ENCODE measurements at places on chromosomes 4 and X. TPM values are rescaled to one million over a fixed set of nuclear protein-coding genes. Genes with fewer than 3 reads are reported as not detected.

The GJB1 gene
- total RNA-seq = not detected

The GUF1 gene
- 12.4 TPM for total RNA-seq

The SGMS2 gene
- 95.0 TPM for total RNA-seq

The NXF2B gene
- not detected for total RNA-seq

The MAOA gene
- total RNA-seq = 126 TPM

The IL13RA1 gene
- total RNA-seq = 25.0 TPM

The ARSJ gene
- 29.0 TPM for total RNA-seq

The NPY5R gene
- total RNA-seq = not detected

The GSTCD gene
- total RNA-seq = 13.7 TPM

The HTRA3 gene
- total RNA-seq = 0.26 TPM

The TMPRSS11B gene
- 0.79 TPM for total RNA-seq

The SHROOM3 gene
- total RNA-seq = 8.6 TPM

The TRIM75 gene
- not detected for total RNA-seq

The BEX5 gene
- 1.3 TPM for total RNA-seq

The SMR3B gene
- total RNA-seq = not detected

The FHIP1A gene
- 25.2 TPM for total RNA-seq

The EVC gene
- 12.9 TPM for total RNA-seq

The NLRP2B gene
- not detected for total RNA-seq

The PLS3 gene
- 204 TPM for total RNA-seq

The GABRE gene
- total RNA-seq = 32.1 TPM

All from bronchial epithelial cell (primary cell).